Activated T-helper 1 cell treated with anti-CD3 and anti-CD28 coated beads, Interleukin-12 subunit alpha, Interleukin-12 subunit beta, Interleukin-2, Interleukin-4 antibody, amounts not matched to agents 30 ng/mL and 10 ng/mL and 1 ng/mL, durations not matched to agents 14 hours and 24 hours and 36 hours (primary cell): ENCODE measurements at places on chromosomes 6 and 20.
A peak's percentile ranks its signal among the peaks of the same experiment; 100 is the strongest.

DNA sequence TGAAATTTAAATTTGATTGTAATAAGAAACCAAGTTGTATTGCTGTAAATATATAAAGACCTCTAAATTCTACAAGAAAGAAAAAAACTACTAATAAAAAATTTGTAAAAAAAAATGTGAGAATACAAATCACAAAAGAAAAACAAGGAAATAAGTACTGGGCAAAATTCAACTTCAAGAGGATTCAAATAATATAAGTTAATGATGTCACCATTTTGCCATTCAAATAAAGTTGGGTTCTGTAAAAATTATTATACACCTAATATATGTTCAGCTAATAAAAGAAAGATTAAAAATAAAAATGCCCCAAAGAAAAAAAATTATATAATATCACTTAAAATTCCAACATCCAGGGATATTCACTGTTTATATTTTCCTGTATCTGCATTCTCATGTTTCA is 47.0 kb upstream of the BMP5 start:
- DNase-seq, result no peak

- DNase-seq, result no peak
Measured at GRCh38 chr6:48184648-48185047, 73.7 kb upstream of the PTCHD4 start.

DNA sequence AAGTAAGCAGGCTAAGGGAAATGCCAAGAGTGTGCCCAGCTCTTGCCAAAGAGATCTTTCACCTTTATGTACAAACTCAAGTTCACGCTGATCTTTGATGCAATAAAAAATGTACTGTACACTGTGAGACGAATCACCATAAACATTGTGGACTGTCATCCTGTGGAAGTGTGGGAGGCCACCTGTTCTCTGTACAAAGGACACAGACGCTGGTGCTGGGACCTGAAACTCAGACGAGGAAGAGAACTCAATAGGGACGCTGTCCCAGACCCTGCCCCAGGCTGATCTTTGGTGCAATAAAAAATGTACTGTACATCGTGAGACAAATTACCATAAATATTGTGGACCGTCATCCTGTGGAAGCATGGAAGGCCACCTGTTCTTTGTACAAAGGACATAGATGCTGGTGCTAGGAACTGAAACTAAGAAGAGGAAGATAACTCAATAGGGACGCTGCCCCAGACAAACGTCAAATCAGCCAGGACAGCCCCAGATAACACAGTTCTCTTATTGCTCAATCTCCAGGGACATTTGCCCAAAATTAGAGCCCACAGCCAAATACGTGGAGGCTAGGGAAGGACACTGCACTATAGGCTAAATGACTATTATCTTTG is 312.7 kb upstream of the SGK1 start:
- DNase-seq, result no peak

DNA sequence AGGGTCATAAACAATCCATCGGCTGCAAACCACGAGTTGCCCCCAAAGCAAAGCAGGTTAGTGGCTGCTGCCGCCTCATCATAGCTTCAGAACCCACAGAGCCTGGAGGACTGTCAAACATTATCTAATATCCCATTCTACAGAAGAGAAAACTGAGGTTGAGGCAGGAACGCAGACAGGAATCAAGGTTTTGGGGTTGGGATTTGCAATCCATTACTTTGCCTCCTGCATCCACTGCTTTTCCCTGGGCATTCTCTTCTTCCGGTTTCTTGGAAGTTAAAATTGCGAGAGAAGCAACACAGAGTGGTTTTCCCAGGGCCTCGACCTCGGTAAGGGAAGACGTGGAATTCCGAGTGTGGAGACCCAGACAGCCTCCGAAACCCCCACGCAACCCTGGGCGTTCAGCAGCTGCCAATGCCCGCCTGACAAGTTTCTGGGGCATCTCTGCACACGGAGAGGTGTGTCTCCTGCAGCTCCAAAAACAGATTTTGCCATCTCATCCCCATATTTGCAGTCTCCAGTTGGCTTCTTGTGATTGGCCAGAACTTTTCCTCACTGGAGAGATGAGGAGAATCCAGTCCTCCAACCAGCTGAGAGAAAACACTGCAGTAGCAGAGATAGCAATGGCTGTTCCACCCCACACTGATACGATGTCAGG is 45.5 kb upstream of the SNAP25 start:
- DNase-seq, result no peak

DNA sequence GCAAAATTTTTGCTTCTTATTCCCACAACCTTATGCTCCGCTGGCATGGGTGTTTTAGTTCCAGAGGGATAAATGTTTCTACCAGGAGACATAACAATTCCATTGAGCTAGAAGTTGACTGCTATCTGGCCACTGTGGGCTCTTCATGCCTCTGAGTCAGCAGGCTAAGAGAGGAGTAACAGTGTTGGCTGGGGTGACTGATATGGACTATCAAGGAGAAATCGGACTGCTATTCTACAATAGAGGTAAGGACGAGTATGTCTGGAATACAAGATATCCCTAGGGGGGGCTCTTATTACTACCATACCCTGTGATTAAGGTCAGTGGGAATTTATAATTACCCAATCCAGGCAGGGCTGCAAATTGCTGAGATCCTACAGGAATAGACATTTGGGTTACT is 26.9 kb downstream of the FBXO30 start:
- DNase-seq, result no peak

- peak; percentile 1 for DNase-seq
Measured at GRCh38 chr6:38572186-38572813, 67.4 kb downstream of the BTBD9 start.

GRCh38 chr20:4957939-4958362 is 43.4 kb downstream of the SLC23A2 start:
- no peak for DNase-seq

DNA sequence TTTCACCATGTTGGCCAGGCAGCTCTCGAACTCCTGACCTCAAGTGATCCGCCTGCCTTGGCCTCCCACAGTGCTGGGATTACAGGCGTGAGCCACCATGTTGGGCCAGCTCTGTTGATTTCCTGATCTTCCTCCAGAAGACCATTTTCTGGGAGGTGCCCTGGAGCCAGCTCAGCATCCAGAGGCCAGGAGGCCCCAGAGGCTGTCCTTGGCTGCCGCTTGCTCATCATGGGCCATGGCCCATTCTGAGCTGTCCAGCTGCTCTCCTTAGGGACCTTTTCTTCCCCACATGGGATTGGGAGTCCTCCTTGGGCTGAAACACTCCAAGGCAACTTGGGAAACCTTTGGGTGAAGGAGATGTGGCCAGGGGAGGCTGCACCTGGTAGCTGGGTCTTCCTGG is 15.4 kb downstream of the LRRC73 start:
- DNase-seq, result no peak

DNA sequence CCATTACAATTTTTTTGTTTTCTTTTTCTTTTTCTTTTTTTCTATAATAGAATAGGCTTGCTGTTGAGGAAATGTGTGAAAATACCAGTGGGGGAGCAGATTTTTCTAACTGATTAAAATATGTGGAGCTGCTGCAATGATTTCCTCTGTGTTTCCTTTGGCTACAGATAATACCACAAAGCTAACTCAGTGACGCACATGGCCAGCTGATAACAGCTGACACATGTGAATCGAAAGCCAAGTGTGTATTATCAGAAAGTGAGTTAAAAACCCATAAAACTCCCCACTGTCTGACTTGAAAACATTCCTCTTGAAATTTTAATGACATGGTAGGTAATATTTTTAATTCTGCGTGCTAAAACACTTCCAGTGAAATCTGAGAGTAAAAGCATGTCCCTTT is 70.8 kb upstream of the AHI1 start:
- DNase-seq, result peak; percentile 51

DNA sequence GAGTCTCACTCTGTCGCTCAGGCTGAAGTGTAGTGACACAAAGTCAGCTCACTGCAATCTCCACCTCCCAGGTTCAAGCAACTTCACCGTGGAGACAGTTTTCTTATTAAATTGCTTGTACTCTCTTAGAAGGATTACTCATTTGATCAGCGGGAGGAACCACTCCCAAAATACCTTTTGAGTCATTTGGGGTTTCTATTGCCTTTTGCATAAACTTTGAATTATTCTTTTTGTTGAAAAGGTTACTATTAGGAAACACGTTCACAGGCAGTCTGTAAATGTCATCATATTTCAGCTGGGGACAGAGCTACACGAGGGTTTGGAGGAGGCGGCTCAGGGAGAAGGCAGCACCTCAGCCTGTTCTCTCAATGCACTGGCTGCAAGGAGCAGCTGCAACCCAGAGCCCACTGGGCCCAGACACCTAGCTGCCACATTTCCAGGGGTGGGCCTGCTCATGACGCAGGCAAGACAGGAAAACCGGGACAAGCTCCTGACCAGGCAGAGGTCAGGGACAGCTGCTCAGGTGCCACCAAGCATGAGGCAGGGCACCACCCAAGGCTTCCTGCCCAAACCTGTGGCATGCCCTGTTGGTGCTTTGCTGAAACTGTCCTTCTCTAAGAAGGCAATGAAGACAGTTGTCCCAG is 205.9 kb downstream of the BMP7 start:
- DNase-seq, result no peak

DNA sequence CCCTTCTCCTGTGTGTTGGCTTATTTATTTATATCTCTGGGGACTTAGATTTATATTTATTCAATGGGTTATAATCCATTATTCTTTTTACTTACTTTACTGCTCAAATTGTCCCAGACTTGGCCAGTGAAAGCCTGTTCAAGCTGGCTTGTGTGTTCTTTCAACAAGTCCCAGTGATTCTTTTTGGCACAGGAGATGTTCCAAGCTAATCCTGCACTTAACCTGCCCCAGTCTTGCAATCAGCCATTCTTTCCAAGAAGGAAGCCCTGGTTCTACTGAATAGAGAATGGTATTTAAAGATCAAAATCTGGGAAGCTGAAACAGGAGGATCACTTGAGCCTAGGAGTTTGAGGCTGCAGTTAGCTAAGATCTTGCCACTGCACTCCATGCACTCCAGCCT is 26.7 kb downstream of the GCNT2 start:
- DNase-seq, result no peak

GRCh38 chr6:29797966-29798365 is 29.7 kb upstream of the HLA-G start:
- DNase-seq, result no peak

DNA sequence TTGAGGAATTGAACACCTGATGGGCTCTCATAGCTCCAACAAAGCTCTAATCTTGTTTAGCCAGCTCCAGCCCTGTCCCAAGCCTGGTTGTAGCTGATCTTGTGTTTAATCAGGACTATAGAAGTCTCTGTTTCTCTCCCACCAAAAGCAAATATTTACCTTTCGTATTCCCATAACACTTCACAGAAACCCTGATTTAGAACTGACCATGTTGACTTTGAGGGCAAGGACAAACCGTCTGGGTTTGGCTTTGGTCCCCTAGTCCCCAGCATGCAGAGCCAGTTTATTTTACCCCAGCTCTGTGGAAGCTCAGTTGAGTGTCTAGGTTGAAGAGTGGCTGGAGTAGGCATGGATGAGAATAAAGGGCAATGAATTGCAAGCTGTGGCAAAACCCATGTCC is 18.0 kb upstream of the SIM1 start:
- DNase-seq, result no peak
